ENCODE measurements at places on chromosomes 3 and 15.
A peak's percentile ranks its signal among the peaks of the same experiment; 100 is the strongest.

- DNase-seq: no peak
These were observed 61.3 kb downstream of the BDH1 start for GRCh38 chr3:197494366-197495058.

DNA sequence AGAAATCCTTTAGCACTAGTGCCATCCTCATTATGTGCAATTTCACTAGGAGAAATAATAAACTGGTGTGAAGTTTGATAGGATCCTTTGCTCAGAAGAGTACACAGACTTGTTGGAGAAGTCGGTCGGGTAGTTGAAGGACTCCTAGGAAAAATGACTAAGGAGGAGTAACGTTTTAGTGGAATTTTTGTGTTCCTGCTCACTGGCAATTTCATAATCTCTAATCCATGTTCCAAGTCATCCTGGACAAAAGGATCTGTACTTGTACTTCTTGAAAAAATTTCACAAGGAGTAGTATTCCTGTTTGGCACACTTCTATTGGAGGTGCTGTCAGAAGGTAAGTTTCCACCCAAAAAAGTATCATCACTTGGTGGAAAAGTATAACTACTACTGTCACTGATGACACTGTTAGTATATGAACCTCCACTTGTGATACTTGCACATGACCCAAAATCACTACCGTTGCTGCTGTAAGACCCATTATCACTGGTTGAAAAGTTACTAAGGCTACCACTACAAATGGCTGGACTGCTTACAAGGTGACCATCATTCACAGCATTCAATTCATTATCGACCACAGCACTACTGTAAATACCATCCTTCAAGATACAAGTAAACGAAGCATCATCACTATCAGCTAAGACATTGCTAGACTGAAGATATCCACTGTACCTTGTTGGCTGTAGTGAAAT, 77.4 kb downstream of the NEDD4 start:
- peak; percentile 58 for DNase-seq

- DNase-seq: peak; percentile 98
These were observed 63.9 kb upstream of the RGMA start for GRCh38 chr15:93152951-93153350.

GRCh38 chr3:70874196-70874595, 561.8 kb upstream of the MDFIC2 start:
- no peak for DNase-seq

- no peak for DNase-seq
These were observed 12.6 kb upstream of the RTP3 start for GRCh38 chr3:46484911-46485778.

DNA sequence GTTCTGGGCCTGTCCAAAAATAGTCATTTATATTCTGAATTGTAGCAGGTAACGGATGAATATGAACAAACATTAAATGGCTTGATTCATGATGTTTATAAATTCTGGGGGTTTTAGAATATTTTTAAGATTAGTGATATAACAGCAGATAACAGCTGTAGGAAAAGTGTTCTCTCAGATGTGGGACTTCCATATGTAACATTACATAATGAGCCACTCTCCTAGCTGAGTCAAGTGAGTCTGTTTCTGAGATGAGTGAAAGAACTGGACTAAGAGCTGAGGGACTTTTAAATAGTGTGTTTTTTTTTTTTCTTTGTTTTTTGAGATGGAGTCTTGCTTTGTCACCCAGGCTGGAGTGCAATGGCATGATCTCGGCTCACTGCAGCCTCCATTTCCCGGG, 13.9 kb downstream of the YEATS2 start:
- DNase-seq: no peak

- no peak for DNase-seq
These were observed 96.2 kb upstream of the ARHGEF26 start for GRCh38 chr3:154025007-154025406.

DNA sequence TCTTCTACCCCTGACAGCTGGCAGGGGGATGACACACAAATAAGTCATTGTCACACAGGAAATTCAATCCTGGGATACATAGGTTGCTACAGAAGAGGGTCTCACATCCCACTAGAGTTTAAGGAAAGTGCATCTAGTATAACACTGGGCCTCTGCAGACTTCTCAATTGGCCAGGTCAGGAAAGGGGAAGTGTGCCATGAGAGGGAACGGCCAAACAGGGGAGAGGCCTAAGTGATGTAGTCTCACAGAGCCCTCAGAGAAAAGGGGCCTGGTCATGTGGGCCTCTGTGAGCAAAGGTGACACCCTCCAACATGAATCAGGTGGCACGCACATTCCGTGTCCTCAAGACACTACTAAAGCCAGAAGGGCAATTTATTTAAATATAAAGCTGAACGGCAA, 11.2 kb downstream of the ZXDC start:
- no peak for DNase-seq

DNA sequence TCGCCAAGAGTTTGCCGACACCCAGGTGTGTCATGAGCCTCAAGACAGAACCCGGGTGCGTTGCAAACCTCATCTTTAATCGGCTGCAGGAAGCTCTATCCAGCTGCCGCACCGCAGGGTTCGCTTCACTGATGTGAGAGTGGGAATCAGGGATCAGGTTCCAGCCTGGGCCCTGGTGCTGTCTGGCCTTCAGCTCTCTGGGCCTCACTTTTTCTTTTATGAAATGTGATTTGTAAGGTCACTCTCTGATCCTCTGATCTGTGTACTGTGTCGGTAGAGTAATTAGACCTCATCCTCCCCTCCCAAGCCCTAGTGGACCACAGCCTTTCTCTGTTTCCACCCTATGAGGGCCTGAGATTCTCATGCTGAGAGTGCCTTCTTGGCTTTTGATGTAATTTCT, 202.8 kb upstream of the UBE2E1 start:
- no peak for DNase-seq

DNA sequence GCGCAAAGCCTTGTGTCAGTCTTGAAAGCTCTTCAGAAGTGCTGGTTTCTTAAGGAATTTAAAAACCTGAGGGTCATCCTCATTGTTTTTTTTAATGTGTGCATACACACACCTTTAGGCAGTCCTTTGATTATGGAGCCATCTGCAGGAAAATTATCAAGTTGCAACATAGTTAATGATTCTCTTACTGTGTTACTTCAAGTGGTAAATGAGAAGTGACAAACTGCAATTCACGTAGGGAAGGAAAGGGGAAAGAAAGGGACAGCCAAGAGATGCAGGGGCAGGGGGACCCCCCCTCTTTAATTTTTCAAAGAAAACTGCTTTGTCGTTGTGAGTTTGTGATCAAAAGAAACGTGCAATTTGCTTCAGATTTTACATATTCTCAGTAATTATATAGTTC, 162.4 kb upstream of the CGNL1 start:
- DNase-seq: peak; percentile 46

DNA sequence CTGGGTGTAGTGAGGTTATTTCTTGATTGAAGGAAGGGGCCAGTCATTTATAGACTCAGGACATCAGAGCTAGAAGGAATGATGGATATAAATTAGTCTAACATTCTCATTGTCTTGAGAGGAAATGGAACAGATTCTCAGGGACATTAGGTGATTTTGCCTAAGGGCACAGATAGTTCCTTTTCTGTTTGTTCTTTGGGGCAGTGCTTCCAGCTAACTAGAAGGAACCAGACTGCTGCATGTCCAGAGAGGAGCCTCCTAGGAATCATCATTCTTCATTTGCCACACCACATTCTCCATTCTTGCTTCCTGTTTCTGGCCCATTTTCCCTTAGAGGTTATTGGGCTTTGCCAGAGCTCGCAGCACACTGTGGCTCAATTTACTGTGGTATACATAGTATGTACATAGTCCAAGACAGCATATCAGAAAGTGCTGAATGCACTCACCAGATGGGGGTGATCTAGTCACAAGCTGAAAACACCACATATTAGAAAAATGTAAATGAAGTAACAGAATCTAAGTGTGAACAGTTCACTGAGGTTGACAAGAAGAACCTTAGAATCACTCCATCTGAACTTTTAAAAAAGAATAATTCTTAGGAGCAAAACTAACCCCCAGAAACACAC, 62.7 kb upstream of the MYZAP start:
- DNase-seq: no peak

- DNase-seq: no peak
These were observed 1.7 kb downstream of the MESP2 start for GRCh38 chr15:89777782-89778380.

Data from MCF 10A (cell line).